MV-4-11 (cell line): ENCODE measurements at places on chromosomes 1 and 21.

DNA sequence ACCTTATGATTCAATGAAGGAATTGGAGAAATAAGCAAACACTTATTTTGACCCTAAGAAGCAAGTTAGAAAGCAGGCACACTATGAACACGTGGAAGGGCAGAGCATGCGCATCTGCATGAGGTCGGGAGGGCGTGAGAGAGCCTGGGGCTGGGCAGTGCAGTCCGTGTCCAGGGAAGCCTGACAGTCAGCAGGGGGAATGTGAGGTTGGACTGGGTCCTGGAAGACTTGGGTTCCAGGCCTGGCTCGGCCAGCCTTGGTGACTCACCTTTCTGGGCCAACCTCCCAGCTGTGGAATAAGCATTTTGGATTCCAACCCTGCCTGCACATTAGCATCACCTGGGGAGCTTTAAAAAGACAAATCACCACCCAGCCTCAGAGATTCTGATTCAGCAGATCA lies 26.6 kb upstream of the LMX1A start:
- DNase-seq, result no peak

DNA sequence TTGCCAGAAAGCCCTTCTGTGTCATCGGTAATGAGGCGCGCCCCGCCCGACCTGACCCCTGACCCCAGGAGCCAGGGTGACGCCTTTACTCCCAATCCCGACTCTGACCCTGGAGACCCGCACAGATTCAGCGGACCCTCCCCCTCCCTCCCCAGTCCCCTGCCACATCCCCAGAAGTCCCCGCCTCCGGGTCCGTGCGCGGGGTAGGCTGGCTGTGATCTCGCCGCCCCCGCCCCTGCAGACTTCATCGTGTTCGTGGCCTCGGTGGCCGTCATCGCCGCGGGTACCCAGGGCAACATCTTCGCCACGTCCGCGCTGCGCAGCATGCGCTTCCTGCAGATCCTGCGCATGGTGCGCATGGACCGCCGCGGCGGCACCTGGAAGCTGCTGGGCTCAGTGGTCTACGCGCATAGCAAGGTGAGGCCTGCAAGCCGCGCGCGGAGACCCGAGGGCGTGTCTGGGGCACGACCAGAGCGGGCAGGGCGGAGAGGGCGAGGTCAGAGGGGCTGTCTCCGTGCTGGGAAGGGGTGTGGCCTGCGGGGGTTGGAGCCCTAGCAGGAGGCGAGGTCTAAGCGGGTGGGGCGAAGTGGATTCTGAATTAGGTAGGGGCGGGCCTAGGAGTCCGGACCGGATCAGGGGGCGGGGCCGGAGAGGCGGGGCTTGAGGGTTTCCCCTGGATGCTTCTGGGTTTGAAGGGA lies 34.8 kb downstream of the KCNQ4 start:
- peak; percentile 48 for DNase-seq

- DNase-seq, result peak; percentile 86
Observed at GRCh38 chr1:59697150-59697800, 117.5 kb upstream of the HOOK1 start.

GRCh38 chr1:47893412-47893811 lies 103.8 kb downstream of the TRABD2B start:
- no peak for DNase-seq

DNA sequence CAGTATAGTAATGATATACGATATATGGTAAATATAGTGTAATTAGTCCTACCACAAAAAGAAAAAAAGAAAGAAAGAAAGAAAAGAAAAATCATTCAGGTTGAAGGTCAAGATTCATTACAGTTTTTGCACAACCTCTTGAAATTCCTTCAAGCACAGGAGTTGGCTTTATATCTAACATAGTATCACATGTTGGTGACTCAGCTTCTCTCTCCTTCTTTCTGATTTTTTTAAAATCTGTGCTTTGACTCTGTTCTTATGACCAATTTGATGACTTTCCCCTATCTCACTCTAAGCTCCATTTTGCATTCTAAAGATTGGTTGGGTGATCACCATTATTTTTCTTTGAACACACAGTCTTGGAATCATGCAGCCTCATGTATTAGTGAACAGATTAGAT lies 148.2 kb upstream of the COL11A1 start:
- DNase-seq, result no peak

DNA sequence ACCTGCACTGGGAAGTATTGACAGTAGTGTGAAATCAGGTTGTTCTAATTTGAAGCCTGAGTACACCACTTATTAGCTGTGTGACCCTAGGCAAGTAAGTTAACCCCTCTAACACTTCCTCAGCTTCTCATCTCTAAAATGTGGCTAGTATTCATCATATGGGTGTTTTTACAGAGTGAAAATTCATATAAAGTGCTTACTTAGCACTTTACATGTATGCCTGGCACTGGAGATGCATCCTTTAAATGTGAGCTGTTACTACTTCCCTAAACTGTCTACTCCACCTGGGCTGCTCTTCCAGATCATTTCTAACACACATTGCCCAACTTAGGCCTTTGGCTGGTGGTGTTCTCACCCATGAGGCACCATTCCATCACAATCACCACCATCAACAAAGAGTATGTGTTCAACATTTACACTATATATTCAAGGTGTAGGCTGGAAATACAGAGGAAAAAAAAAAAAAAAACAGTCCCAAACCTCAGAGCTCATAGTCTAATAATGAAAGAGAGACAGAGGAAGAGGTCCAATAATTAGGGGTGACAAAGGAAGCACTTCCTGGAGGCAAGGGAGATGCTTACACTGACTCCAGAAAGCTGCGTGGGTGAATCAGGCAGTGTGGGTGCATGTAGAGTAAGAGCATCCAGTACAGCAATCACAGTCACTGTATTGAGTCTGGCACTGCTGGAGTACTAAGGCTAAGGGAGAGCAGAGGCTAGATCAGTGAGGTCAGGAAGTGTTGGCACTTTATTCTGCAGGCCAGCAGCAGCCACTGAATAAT lies 3.6 kb downstream of the STX6 start:
- peak; percentile 26 for DNase-seq

DNA sequence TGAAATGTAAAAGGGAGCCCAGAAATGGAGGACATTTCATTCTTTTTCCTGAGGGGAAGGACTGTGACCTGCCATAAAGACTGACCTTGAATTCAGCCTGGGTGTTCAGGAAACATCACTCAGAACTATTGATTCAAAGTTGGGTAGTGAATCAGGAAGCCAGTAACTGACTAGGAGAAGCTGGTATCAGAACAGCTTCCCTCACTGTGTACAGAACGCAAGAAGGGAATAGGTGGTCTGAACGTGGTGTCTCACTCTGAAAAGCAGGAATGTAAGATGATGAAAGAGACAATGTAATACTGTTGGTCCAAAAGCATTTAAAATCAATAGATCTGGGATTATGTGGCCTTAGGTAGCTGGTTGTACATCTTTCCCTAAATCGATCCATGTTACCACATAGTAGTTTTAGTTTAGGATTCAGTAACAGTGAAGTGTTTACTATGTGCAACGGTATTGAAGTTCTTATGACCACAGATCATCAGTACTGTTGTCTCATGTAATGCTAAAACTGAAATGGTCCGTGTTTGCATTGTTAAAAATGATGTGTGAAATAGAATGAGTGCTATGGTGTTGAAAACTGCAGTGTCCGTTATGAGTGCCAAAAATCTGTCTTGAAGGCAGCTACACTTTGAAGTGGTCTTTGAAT lies 2.9 kb downstream of the RGS2 start:
- no peak for DNase-seq

DNA sequence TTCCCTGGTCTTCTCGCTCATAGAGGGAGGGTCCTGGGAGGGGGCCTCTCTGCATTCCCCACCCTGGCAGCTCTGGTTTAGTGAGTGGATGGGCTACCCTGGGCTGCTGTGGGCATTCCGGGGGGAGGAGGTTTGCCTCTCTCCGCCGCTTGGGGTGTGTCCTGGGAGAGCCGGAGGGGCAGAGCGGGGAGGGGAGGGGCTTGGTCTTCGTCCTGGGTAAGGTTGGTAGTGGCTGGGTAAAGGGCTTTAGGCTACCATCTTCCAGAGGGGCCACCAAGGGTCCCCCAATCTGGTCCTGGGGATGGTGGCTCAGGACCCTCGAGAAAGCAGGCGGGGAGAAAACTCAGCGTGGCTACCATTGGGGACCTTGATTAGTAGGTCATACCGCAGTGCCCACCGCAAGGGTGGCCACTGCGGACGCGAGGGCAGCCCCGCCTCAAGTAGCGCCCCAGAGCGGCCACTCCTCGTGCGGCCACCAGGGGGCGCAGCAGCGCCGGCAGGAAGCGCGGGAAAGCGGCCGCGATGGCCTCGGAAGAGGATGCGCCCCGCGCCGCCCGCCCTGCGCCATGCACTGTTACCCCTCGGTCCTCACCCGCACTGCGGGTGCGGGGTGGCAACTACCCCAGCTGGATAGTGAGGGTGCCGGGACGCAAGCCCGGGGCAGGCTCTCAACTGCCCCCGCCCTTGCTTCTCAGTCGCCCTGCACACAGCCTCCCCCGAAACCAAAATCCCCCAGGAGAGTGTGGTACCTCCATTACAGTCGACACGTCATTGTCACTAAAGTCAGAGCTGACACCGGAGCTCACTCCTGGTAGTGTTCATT lies 44.1 kb upstream of the SLC25A33 start:
- DNase-seq, result peak; percentile 20

DNA sequence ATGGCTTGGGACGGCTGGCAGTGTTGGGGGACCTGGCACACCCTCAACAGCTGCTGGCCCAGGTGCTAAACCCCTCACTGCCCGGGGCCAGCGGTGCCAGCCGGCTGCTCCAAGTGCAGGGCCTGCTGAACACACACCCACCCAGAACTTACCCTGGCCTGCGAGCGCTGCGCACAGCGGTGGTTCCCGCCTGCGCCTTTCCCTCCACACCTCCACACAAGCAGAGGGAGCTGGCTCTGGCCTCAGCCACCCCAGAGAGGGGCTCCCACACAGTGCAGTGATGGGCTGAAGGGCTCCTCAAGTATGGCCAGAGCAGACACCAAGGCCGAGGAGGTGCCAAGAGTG lies 67.9 kb downstream of the FMO4 start:
- DNase-seq, result no peak
